Amniotic epithelial cell (primary cell): ENCODE measurements at places on chromosomes 2 and 18.

- no peak for DNase-seq
Measured at GRCh38 chr2:18934886-18935285, 345.5 kb upstream of the NT5C1B start.

DNA sequence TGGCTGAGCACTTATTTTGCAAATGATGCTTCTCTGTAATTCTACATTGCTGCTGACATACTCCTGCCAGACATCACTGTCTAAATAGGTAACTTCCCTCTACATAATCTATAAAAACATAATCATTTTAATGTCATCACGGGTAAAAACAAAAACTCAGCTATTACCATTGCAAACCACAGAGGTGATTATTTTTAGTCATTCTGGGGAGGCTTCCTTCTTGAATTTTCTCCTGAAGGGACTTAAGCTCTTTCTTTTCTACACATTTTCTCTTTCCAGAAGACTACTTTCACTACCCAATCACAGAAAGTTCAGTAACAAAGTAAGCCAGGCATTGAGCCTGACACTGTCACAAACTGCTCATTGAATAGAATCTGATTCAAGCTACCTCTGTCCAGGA, 40.4 kb upstream of the NFU1 start:
- DNase-seq, result no peak

DNA sequence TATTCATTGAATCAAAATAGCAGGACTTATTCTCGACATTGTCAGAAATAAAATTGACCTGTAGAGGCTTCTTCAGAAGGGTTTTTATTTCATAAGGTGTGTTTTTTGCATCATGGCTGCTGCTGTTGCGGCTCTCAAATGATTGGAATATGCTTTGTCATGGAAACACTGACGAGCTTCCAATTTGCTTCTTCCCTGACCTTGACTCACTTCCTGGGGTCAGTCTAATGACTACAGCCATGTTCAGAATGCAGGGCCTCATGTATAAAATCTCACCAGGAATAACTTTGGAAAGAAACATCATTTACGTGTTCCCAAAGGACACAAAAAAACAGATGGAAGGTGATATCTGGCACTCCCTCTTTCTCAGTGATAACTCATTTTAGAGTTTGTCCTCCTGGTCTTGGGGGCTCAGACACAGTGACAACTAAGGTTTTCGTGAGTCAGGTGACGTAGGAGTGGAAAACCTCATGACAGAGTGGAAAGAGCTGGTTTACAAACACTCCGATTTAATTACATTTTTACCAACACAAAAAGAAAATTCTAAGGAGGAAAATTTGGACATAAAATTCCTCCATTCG, 467.0 kb upstream of the RAB12 start:
- DNase-seq, result peak; percentile 33

GRCh38 chr2:152504618-152505017, 169.6 kb downstream of the FMNL2 start:
- DNase-seq, result peak; percentile 78

GRCh38 chr2:167966937-167967913, 280.2 kb downstream of the STK39 start:
- DNase-seq, result peak; percentile 35

DNA sequence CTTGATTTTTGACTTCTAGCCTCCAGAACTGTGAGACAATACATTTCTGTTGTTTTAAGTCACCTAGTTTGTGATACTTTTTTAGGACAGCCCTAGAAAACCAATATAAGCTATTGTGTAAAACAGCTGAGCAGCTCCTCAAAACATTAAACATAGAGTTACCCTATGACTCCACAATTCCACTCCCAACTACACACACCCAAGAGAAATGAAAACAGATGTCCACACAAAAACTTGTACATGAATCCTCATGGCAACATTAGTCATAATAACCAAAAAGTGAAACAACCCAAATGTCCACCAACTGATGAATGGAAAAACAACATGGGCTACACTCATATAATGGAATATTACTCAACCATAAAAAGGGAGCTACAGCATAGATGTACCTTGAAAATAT, 32.6 kb downstream of the TNS1 start:
- no peak for DNase-seq

- no peak for DNase-seq
Measured at GRCh38 chr2:241978670-241979069, 109.1 kb downstream of the RTP5 start.

GRCh38 chr18:57559314-57559713, 27.2 kb downstream of the FECH start:
- no peak for DNase-seq

GRCh38 chr2:120418174-120418787, 72.3 kb downstream of the INHBB start:
- no peak for DNase-seq

DNA sequence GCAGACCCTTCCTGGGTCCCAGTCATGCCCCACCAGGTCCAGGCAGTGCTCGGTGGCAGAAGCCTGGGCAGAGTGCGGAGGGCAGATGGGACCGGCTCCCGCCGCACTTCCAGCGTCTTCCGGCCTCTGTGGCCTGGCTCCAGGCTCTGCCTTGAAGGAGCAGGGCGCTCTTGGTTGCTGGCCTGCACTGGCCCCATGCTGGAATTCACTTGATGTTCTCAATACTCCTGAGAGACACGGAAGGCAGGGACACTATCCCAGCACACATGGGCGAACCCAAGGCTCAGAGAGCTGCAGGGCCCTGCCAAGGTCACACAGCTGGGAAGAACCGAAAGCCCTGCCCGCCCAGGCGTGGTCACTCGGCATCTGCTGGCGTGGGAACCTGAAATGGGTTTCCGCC, 87.6 kb upstream of the ODC1 start:
- DNase-seq, result no peak

- peak; percentile 82 for DNase-seq
Measured at GRCh38 chr2:27809761-27810241, 38.3 kb downstream of the MRPL33 start.

GRCh38 chr2:183112577-183112976, 11.7 kb upstream of the NUP35 start:
- DNase-seq, result no peak

DNA sequence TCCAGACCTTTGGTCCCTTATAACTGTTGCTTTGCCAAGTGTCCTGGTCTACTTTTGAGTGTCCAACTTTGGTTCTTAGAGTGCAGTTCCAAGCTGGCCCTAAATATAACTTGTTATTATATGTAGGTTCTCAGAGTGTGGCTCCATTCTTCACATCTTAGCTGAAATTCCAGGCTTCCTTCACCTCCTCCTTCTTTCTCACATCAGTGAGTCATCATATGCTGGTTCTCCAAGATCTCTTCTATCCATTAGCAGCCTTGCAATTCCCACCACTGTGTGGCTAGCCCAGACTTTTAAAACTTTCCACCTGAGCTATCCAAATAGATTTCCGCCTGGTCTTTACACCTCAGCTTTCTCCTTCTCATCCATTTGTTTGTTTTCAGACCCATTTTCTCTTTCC, 12.6 kb upstream of the CXCR4 start:
- no peak for DNase-seq
